Mesangial cell (primary cell): ENCODE measurements at places on chromosomes 2 and 18. TPM values are rescaled to one million over a fixed set of nuclear protein-coding genes. Genes with fewer than 3 reads are reported as not detected.

Gene SLC4A5
- under 0.01 and 0.51 TPM in 2 replicates for total RNA-seq

Gene SLC16A14
- 0.81 and 1.6 TPM in 2 replicates for total RNA-seq

Gene CENPA
- total RNA-seq = 4.6 and 51.2 TPM in 2 replicates

Gene PAIP2B
- 0.81 and 2.3 TPM in 2 replicates for total RNA-seq

Gene CDKL4
- 0.25 TPM in 1 of 2 replicates, not detected in the other for total RNA-seq

Gene HOXD10
- 9.8 and 25.0 TPM in 2 replicates for total RNA-seq

Gene STARD6
- 0.38 TPM in 1 of 2 replicates, not detected in the other for total RNA-seq

Gene LYPD6
- 2.9 and 5.9 TPM in 2 replicates for total RNA-seq

Gene NOTO
- not detected in 2 replicates for total RNA-seq

Gene TEX44
- total RNA-seq = not detected in 2 replicates

Gene RNF144A
- 11.7 and 16.7 TPM in 2 replicates for total RNA-seq

Gene NAT8
- not detected in 2 replicates for total RNA-seq

Gene LIPG
- total RNA-seq = 22.2 and 54.6 TPM in 2 replicates

Gene MFSD2B
- 0.16 and 0.38 TPM in 2 replicates for total RNA-seq

Gene FOXI3
- total RNA-seq = not detected in 2 replicates

Gene FAM124B
- not detected in 2 replicates for total RNA-seq

Gene MYOM1
- total RNA-seq = under 0.01 and 0.13 TPM in 2 replicates

Gene PDK1
- 8.3 and 8.6 TPM in 2 replicates for total RNA-seq

Gene OXER1
- total RNA-seq = 0.13 and 0.16 TPM in 2 replicates

Gene ERFE
- total RNA-seq = 34.5 and 35.4 TPM in 2 replicates

Gene ANKRD62
- not detected in 2 replicates for total RNA-seq

Gene GTF2A1L
- 0.13 TPM in 1 of 2 replicates, not detected in the other for total RNA-seq

Gene SMYD1
- total RNA-seq = not detected in 2 replicates

Gene DDX18
- 23.5 and 34.9 TPM in 2 replicates for total RNA-seq

Gene WDSUB1
- total RNA-seq = 2.1 and 4.2 TPM in 2 replicates

Gene TMEM214
- 44.6 and 49.4 TPM in 2 replicates for total RNA-seq

Gene COLEC11
- total RNA-seq = 0.76 and 1.5 TPM in 2 replicates

Gene GKN2
- not detected in 2 replicates for total RNA-seq

Gene HOXD9
- 5.7 and 11.4 TPM in 2 replicates for total RNA-seq

Gene DGUOK
- 68.8 and 73.3 TPM in 2 replicates for total RNA-seq

Gene CYS1
- total RNA-seq = 3.4 and 16.9 TPM in 2 replicates

Gene TUBB8B
- 0.63 TPM in 1 of 2 replicates, not detected in the other for total RNA-seq

Gene TMEFF2
- total RNA-seq = 0.13 TPM in 1 of 2 replicates, not detected in the other

Gene SH3RF3
- 6.1 and 9.1 TPM in 2 replicates for total RNA-seq

Gene ZNF521
- 3.2 and 4.9 TPM in 2 replicates for total RNA-seq

Gene ANKRD30B
- total RNA-seq = under 0.01 TPM in 1 of 2 replicates, not detected in the other

Gene CCDC85A
- 0.63 and 0.81 TPM in 2 replicates for total RNA-seq

Gene EEF1B2
- 366 and 454 TPM in 2 replicates for total RNA-seq

Gene SLC38A11
- 3.2 TPM in 1 of 2 replicates, not detected in the other for total RNA-seq

Gene FRZB
- total RNA-seq = under 0.01 and 0.38 TPM in 2 replicates

Gene VWA3B
- total RNA-seq = under 0.01 TPM in 1 of 2 replicates, not detected in the other

Gene ABCB11
- not detected in 2 replicates for total RNA-seq

Gene KCNS3
- total RNA-seq = 18.9 and 21.0 TPM in 2 replicates
